ENCODE measurements at places on chromosomes 12 and 14. TPM values are rescaled to one million over a fixed set of nuclear protein-coding genes. Genes with fewer than 3 reads are reported as not detected.

GRCh38 chr14:49816844-49817243 is 35.7 kb downstream of the NEMF start:
- DNase-seq = no peak

DBX2 gene
- polyA plus RNA-seq = 0.17 TPM

- DNase-seq = no peak
Observed at GRCh38 chr12:53456654-53457366, 4.9 kb downstream of the PCBP2 start.

CCNK gene
- 43.1 TPM for polyA plus RNA-seq

DNA sequence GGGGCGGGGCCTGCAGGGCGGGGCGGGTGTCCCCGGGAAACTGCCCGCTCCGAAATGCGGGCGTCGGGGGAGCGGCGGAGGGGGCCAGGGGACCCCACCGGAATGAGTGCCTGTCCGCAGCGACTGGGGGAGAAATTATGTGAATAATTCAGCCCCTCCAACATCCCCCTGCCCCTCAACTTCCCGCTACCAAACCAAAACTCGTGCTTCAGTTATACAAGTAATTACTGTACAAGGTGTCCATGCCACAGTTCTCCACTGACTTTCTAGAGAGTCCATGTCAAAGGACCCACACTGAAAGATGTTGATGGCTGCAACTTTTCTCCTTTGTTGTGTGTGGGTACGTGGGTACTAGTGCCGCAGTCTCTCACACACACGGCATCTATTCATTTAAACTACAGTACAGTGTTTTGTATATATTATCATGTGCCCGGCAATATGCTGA is 414 bp upstream of the CDK17 start:
- DNase-seq = peak; percentile 60

DNA sequence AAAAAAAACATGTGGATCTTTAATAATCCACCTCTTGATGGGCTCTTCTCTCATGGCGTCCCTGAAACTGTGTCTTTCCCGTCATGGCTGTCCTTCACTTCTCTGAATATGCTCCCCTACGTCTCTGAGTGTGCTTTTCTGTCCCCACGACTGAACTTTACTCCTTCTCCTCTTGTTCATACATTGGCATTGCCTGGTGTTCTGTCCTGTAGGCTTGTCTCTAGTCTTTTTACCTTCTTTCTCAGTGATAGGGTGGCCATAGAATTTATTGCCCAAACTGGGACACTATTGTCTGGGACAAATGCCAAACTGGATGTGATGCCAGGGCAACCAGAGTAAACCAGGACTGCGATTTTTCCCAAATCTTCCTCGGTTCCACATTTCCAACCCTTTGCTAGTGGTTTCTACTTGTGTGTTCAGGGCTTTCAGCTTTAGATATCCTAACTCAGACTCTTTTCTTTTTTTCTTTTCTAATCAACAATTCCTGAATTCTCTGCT is 202.2 kb downstream of the ATP23 start:
- no peak for DNase-seq

GRCh38 chr14:56170028-56170427 is 51.8 kb downstream of the PELI2 start:
- no peak for DNase-seq

DNA sequence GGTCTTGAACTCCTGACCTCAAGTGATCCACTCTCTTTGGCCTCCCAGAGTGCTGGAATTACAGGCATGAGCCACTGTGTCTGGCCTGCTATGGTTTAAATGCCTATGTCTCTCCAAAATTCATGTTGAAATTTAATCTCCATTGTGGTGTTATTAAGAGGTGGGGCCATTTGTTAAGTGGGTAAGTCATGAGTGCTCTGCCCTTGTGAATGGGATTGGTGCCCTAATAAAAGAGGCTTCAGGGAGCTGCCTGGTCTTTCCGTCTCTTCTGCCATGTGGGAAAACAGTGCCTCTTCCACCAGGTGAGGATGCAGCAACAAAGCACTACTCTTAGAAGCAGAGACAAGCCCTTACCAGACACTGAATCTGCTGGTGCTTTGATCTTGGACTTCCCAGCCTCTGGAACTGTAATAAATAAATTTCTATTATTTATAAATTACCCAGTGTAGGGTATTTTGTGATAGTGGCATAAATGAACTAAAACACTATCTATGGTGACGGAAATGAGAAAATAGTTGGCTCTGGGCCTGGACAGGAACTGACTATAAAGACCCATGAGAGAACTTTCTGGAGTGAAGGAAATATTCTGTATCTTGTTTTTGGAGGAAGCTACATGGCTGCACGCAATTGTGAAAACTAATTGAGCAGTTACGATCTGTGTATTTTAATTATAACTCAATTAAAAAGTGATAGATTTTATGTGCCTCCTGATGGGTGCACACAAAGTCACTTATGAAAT is 12.1 kb upstream of the ATP23 start:
- no peak for DNase-seq
